WTC11 (cell line): ENCODE measurements at places on chromosomes 3 and 15. TPM values are rescaled to one million over a fixed set of nuclear protein-coding genes. Genes with fewer than 3 reads are reported as not detected.

SIDT1 gene
- total RNA-seq, result 0.21 to 0.23 TPM (median 0.22 TPM) in 3 replicates

- H3K36me3 ChIP-seq, result peaks cover 10% of the 10 kb centered on the region
- no peaks in the 10 kb centered on the region; the same call in 1 of the 2 replicates for H3K27me3 ChIP-seq
- H3K4me1 ChIP-seq, result peaks cover 64% of the 10 kb centered on the region
- no peak for DNase-seq
- H3K27ac ChIP-seq, result peak overlapping the region; percentile 97
Observed at GRCh38 chr15:35060591-35060990, 24.5 kb downstream of the NANOGP8 start.

DNA sequence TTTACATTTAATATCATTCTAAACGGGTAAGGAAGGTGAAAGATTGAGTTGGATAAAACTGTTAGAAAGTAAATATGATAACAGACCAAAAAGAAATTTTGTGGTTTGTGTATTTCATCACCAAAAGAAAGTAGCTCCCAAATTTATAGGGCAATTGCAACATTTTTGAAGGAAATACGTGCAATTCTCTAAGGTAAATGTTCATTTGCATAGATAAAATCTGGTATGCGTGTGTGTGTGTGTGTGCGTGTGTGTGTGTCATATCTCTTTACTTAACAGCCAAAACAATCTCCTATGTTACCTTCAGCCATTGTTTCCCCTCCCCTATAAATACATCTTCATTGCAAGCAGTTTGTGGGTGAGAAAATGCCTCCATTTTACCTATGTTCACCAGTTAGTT is 208.4 kb downstream of the TNIK start:
- no peaks in the 10 kb centered on the region for H3K27me3 ChIP-seq
- no peak overlapping the region for H3K27ac ChIP-seq
- H3K4me1 ChIP-seq, result peaks cover 36% of the 10 kb centered on the region
- no peak overlapping the region for H3K4me3 ChIP-seq
- DNase-seq, result no peak

DNA sequence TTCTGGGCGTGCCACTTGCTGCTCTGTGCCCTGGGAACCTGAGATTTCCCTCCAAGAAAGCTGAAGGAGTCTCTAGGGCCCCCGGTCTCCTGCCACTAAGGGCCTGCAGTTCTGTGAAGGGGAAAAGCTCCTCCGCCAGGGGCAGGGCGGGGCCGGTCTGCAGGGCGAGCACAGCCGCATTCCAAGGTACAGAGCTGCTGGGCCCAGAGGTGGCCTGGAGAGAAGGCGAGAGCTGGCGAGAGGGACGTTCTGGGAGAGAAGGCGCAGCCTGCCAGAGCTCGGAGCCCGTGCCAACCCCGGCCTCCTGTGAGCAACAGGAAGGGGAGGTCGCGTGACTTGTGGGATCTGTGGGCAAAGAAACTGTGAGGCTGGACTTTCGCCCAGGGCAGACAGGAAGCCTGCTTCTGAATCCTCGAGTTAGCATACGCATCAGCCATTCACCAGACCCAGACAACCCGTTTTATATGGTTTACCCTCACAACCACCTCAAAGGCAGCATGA is 500.4 kb downstream of the SHQ1 start:
- DNase-seq, result peak; percentile 66
- H3K27ac ChIP-seq, result no peak overlapping the region
- peaks cover 18% of the 10 kb centered on the region for H3K4me1 ChIP-seq
- no peaks in the 10 kb centered on the region for H3K27me3 ChIP-seq
- no peak overlapping the region for H3K4me3 ChIP-seq
- no peaks in the 10 kb centered on the region for H3K36me3 ChIP-seq

- H3K4me3 ChIP-seq, result no peak overlapping the region
- no peaks in the 10 kb centered on the region for H3K36me3 ChIP-seq
- no peak overlapping the region for H3K27ac ChIP-seq
- peaks cover 5% of the 10 kb centered on the region; the same call in 1 of the 2 replicates for H3K4me1 ChIP-seq
- DNase-seq, result no peak
- no peaks in the 10 kb centered on the region; the same call in 1 of the 2 replicates for H3K27me3 ChIP-seq
Observed at GRCh38 chr3:30873671-30874070, 20.8 kb downstream of the GADL1 start.

GRCh38 chr3:158105710-158106253 is 438 bp downstream of the SHOX2 start:
- peak; percentile 70 for DNase-seq
- peaks cover 55% of the 10 kb centered on the region for H3K4me1 ChIP-seq
- no peak overlapping the region for H3K27ac ChIP-seq
- H3K4me3 ChIP-seq, result peak overlapping the region; percentile 78
- H3K36me3 ChIP-seq, result no peaks in the 10 kb centered on the region

GRCh38 chr3:138945709-138946662 is 951 bp downstream of the FOXL2 start:
- no peak overlapping the region for H3K27ac ChIP-seq
- H3K27me3 ChIP-seq, result peaks cover 98% of the 10 kb centered on the region
- peaks cover 60% of the 10 kb centered on the region for H3K4me1 ChIP-seq
- peak overlapping the region; percentile 80 for H3K4me3 ChIP-seq
- no peaks in the 10 kb centered on the region; the same call in 1 of the 2 replicates for H3K36me3 ChIP-seq
- DNase-seq, result peak; percentile 71
